G401 (cell line): ENCODE measurements at places on chromosomes 16 and 17.

DNA sequence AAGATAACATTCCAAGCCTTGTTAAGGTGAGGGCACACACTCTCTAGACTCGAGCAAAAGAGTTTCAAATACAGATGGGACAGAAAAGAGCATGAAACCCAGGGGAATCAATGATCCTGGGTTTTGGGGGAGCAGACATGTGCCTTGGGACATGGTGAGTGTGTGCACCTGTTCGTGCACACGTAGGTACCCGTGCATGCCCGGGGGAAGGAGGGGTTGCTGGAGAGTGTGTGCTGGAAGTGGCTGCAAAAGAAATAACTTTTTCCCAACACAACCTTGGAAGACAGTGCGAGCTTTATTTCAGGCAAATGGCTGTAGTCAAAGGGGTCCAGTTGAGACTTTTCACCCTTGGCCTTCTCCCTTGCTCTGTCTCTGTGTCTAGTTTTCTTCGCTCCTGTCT is 62.6 kb downstream of the C16orf78 start:
- no peak for DNase-seq

- DNase-seq = no peak
Measured at GRCh38 chr17:57603978-57604377, 141.1 kb downstream of the CCDC182 start.

DNA sequence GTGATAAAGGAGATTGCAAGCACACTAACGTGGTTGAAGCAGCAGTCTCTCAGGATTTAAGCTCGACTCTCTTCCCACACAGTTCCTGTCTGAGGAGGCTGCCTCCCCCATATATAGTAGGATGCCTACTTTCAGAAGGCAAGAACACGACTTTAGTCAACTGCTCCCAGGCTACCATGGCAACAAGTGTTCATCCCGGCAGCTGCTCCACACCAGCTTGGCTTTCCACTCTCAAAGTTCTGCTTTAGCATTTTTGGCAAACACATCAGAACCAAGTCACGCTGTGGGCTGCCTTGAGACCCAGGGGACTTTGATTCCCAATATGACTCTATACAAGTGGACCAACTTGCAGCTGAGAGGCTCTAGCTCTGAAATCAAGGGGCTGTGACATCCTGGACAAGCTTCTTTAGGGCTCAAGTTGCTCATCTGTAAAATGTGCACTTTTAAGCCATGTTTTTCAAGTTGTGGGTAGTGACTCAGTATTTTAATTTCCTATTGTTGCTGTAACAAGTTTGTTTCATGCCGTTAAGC is 16.5 kb downstream of the ZP2 start:
- DNase-seq = no peak

DNA sequence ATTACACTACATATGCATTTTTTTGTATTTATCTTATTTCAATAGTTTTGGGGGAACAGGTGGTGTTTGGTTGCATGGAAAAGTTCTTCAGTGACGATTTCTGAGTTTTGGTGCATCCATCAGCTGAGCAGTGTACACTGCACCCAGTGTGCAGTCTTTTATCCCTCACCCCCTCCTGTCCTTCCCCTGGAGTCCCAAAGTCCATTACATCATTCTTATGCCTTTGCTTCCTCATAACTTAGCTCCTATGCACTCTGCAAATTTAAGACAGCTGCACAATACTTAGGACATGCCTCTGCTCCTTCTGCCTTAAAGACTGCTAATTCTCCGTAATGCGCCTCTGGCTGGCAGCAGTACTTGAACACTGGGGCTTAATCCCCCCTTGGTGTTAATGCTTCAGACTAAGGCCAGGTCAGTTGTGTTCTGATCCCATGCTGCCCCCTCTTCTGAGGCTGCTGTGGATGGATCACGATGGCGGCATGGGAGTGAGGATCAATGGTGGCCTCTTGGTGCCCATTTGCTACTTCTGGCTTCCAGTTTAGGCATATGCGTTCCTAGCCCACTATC is 146.2 kb downstream of the PARN start:
- no peak for DNase-seq

DNA sequence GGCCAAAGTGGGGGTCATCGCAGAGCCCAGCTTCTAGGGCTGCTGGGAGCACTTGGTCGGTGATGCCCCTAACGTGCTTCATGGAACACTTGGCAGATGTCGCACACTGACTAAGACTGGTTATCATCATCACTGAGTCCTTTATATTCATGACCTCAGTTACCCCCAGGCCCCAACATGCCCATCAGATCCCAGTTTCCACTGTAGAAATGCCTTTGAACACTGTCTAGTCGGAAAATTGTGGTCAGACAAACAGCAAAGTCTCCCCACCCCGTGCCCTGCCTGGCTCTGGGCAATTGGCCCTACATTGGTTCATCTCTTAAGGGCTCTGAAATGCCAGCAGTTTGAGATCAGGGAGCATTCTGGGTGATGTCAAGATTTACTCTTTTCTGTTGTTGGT is 51.3 kb downstream of the NKD1 start:
- no peak for DNase-seq

- no peak for DNase-seq
Measured at GRCh38 chr16:28313587-28313986, 21.3 kb downstream of the SBK1 start.

GRCh38 chr17:75531721-75532072 is 6.2 kb downstream of the LLGL2 start:
- DNase-seq = no peak

- DNase-seq = no peak
Measured at GRCh38 chr16:57102888-57103851, 10.8 kb downstream of the CPNE2 start.

GRCh38 chr17:78250891-78251772 is 19.7 kb downstream of the TMEM235 start:
- DNase-seq = peak; percentile 90
